ENCODE measurements at places on chromosomes 3 and 15.

GRCh38 chr3:128081226-128081625 is 29.0 kb downstream of the SEC61A1 start:
- no peak for DNase-seq

GRCh38 chr15:68633231-68634121 is 54.7 kb downstream of the CORO2B start:
- DNase-seq: no peak

GRCh38 chr3:39211332-39212130 is 19.1 kb upstream of the XIRP1 start:
- DNase-seq: no peak

DNA sequence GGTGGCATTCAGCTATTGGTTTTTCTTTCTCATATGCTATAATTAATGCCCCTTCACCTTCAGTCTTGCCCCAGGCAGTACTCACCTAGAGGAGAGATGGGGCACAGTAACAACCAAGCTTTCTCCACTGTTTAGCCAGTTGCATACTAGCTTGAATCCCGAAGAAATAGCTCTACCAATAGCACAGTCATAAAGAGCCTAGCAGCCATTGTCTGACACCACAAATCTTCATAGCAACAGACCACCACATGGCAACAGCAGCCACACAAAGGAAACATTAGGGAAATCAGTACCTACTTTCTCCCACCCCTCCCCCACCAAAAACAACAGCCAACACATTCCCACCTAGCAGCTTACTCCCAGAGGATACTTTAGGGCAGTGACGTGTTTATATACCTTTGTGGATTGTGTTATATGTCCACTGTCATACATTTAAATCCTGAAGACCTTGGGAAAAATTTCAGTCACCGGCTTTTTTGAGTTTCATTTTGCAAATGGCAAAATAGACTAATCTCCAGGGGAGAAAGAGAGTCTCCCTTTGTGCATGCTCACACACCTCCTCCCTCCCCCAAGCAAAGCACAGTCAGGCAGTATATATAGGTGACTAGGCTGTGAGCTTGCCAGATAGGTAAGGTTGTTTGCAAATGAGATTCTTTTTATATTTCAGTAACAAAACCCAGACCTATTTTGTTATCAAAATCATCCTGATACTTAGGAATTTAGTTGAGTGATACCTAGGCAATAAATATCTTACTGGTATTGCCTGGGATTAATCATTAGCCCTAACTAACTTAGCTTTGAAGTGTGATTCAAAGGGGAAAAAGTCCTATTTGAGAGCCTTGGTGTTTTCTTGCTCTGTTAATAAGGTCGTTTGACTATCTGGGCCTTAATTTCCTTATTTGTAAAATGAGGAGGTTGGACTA is 140.6 kb downstream of the RBPMS2 start:
- no peak for DNase-seq

DNA sequence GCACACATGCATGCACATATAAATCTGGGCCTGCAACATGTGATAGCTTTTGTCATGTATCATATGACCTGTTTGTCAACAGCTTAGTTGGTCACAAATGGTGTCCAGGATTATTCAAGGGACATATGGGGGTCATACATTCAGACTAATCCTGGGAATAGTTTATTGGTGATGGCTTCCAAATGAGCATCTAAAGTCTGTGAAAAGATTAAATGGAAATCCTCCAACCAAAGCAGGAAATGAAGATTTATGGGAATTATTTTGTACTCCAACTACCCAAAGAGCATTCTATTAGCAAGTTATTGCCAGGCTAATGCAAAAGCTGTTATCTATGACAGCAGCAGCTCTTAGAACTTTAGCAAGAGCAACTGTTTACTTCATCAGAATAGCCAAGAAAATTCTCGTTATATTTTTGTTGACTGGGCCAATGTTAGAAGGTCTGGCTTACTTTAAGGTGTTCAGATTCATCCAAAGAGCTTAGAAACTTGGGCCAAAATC is 7.1 kb downstream of the FSTL1 start:
- no peak for DNase-seq

GRCh38 chr15:68300115-68300940 is 22.8 kb downstream of the FEM1B start:
- no peak for DNase-seq

Measured in LNCaP clone FGC (cell line).